ENCODE measurements at places on chromosomes 4 and X.

DNA sequence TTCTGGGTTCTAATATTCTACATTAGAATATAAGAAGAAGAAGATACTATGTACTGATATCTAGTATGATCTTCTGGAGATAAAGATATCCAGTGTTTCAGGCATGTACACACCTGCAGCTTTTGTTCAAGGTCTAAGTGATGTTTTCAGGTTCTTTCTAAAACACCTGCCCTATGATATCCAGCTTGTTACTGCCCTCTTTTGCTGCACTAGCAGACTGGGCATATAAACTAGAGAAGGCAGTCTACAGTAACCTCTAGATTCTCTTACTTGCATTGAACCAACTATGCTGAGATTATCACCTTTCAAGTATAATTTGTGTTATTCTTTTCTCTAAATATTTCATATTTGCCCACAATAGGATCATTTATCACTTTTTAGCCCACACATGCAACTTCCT, 1.9 kb upstream of the FRYL start:
- no peak for DNase-seq

GRCh38 chr4:113695328-113696169, 66.0 kb downstream of the CAMK2D start:
- DNase-seq, result no peak

GRCh38 chrX:110216027-110216426, 101.9 kb downstream of the AMMECR1 start:
- no peak for DNase-seq

- no peak for DNase-seq
These were observed 353.3 kb downstream of the RAB28 start for GRCh38 chr4:13130848-13131247.

GRCh38 chrX:23980011-23980441, 47.0 kb downstream of the KLHL15 start:
- DNase-seq, result no peak

DNA sequence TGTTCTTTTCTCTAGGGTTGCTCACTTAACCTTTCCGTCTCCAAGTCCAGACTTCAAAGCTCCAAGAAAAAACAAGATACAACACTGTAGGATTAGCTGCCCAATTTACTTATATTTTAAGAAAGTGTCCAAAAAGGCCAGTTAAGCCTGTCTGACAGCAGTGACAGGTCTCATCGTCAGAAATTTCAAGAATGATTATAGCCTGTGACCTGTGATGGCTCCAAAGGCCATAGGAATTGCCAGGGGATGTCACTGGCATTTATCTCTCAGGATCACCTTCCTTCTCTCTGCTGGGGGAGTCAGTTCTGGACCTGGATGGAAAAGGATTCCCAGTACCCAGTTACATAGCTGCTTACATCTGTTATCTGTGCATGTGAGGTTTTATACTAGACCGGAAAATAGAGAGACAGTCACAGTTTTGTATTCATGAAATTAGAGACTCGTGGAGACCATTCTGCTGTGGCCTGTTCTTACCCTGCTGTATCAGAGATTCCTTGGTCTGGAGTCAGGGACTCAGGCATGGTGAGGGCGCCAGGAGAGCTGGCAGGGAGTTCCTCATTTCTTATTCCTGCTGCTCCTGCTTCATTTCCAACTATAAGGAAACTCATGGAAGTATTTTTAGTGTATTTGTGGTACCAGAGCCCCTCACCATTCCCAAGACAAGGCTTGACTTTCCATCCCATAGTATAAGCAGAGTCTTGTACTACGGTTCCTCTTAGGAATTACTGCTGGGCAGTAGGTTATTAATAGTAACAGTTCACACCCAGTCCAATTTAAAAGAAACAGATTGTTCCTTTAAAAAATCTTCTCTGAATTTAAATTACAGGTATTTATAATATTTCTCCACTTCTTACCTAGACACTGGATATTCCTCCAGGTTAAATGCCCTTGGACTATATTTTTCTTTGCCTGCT, 220.8 kb downstream of the SHROOM3 start:
- DNase-seq, result no peak

GRCh38 chrX:15564981-15565579, 35.7 kb downstream of the ACE2 start:
- DNase-seq, result peak; percentile 6

DNA sequence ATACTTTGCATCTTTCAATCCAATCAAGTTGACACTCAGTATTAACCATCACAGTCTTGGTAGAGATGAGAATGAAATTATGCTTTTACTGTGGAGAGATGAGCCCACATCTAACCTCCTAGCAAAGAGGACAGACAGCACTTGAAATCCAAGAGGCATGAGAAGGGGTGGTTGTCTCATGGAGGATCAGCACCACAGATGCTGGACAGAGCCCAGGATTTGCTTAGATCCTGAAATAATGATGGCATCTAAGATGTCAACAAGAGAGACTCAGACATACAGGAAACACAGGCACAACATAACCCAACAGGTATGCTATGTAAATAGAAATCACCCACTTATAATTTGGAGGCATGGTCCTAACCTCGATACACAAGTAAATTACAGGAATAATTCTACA, 74.3 kb upstream of the VCX2 start:
- DNase-seq, result no peak

DNA sequence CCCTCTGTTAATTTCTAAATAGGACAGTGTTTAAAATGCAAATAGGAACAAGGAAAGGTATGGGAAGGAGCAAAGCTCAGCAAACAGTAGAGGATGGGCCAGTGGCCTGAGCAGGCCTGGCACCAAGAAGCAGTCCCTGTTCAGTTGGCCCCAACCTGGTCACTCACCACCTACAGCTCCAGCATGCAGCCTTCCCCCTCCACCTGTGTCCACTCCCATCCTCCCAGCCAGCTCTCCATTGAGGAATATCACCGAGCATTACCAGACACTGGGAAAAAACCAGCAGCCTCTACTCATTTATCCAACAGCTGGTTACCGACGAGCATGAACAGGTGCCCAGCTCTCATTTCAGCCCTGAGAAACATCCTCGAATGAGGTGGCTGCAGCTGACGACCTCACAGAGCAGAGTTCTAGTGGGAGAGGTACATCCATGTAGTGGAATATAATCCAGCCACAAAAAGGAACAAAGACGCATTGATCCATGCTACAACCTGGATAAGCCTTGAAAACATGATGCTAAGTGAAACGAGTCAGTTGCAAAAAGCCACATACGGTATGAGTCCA, 25.6 kb downstream of the CD99L2 start:
- DNase-seq, result no peak

GRCh38 chr4:40185830-40186664, 10.8 kb upstream of the RHOH start:
- DNase-seq, result no peak

DNA sequence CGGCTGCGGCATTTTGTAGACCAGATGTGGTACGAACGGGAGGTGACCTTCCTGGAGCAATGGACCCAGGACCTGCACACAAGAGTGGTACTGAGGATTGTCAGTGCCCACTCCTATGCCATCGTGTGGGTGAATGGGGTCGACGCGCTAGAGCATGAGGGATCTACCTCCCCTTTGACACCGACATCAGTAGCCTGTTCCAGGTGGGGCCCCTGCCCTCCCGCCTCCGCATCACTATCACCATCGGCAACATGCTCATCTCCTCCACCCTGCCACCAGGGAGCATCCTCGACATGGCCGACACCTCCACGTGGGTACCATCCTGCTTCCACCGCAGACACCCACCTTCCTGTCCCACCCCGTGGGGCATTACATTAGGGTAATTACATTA, 46.2 kb downstream of the SMARCA5 start:
- peak; percentile 25 for DNase-seq

DNA sequence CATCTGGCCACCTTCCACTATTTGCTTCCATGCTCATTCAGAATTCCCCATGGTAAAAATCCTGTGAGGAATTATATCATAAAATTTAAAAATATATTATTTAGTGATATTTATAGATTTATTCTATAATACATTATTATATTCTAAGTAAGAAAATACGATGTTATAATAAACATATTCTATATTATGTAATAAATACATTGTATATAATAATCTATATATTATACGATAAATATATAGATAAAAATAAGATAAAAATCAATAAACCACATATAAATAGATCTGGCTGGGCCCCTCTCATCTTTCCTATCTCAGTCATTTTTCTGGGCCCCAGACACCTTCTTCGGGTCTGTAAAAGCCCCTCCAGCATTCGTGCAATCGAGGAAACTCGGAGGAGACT, 68.5 kb downstream of the DCTD start:
- no peak for DNase-seq

All from stimulated activated CD8-positive, alpha-beta memory T cell treated with anti-CD3 and anti-CD28 coated beads, Interleukin-7, amount 100 ng/mL, for 48 hours (primary cell).